ENCODE measurements at places on chromosomes 2 and 18. TPM values are rescaled to one million over a fixed set of nuclear protein-coding genes. Genes with fewer than 3 reads are reported as not detected.

Gene NOP58
- 21.4 TPM for total RNA-seq

Gene DRC1
- not detected for total RNA-seq

Gene FBXO15
- total RNA-seq: not detected

Gene PDE11A
- total RNA-seq: 2.5 TPM

Gene PLB1
- total RNA-seq: 2.4 TPM

Gene GAD1
- not detected for total RNA-seq

Gene MSTN
- not detected for total RNA-seq

Gene SMARCAL1
- total RNA-seq: 7.5 TPM

Gene CYP20A1
- total RNA-seq: 11.9 TPM

Gene SAG
- not detected for total RNA-seq

Gene C18orf54
- total RNA-seq: 1.4 TPM

Gene GPR39
- not detected for total RNA-seq

Gene CABYR
- not detected for total RNA-seq

Gene ESPNL
- total RNA-seq: not detected

Gene TXNDC2
- not detected for total RNA-seq

Gene TRIM54
- 285 TPM for total RNA-seq

Gene NLRC4
- total RNA-seq: 0.96 TPM

Gene GCG
- total RNA-seq: not detected

Gene PTPRN
- total RNA-seq: 0.11 TPM

Gene CDCA7
- 0.96 TPM for total RNA-seq

Gene PRSS56
- not detected for total RNA-seq

Gene TUBA3D
- 86.3 TPM for total RNA-seq

Gene KIF1A
- 2.0 TPM for total RNA-seq

Gene ALPI
- total RNA-seq: not detected

Gene RGPD4
- total RNA-seq: not detected

Measured in left ventricle myocardium inferior (tissue), 1 donor.